ENCODE measurements at places on chromosomes 12 and 14. TPM values are rescaled to one million over a fixed set of nuclear protein-coding genes. Genes with fewer than 3 reads are reported as not detected.
A peak's percentile ranks its signal among the peaks of the same experiment; 100 is the strongest.

The PRPF39 gene
- total RNA-seq: 12.9 TPM

The RFLNA gene
- 0.16 TPM for total RNA-seq

The CTSG gene
- 2.4 TPM for total RNA-seq

The LRRC43 gene
- 0.81 TPM for total RNA-seq

The RAD51AP1 gene
- 1.1 TPM for total RNA-seq

The KRT6A gene
- total RNA-seq: not detected

The CLEC2A gene
- not detected for total RNA-seq

The TBX3 gene
- 11.8 TPM for total RNA-seq

The CCDC197 gene
- 1.3 TPM for total RNA-seq

The ADGRD1 gene
- 86.1 TPM for total RNA-seq

The NELL2 gene
- total RNA-seq: 0.65 TPM

The DPPA3 gene
- not detected for total RNA-seq

The DPF3 gene
- total RNA-seq: 25.0 TPM

The ST8SIA1 gene
- total RNA-seq: 3.3 TPM

The TMPRSS12 gene
- not detected for total RNA-seq

The PRICKLE1 gene
- 14.4 TPM for total RNA-seq

The DUSP16 gene
- total RNA-seq: 12.5 TPM

The ENDOU gene
- 0.11 TPM for total RNA-seq

The SRRM4 gene
- 0.30 TPM for total RNA-seq

The DBX2 gene
- 0.08 TPM for total RNA-seq

GRCh38 chr14:82094829-82095345 is 561.2 kb upstream of the SEL1L start:
- no peak for DNase-seq

GRCh38 chr12:101885912-101886561 is 8.7 kb downstream of the DRAM1 start:
- no peak for DNase-seq

GRCh38 chr12:25020621-25021243 is 71.8 kb upstream of the BCAT1 start:
- no peak for DNase-seq

- DNase-seq: peak; percentile 43
Measured at GRCh38 chr14:50823051-50823761, 7.8 kb downstream of the NIN start.

DNA sequence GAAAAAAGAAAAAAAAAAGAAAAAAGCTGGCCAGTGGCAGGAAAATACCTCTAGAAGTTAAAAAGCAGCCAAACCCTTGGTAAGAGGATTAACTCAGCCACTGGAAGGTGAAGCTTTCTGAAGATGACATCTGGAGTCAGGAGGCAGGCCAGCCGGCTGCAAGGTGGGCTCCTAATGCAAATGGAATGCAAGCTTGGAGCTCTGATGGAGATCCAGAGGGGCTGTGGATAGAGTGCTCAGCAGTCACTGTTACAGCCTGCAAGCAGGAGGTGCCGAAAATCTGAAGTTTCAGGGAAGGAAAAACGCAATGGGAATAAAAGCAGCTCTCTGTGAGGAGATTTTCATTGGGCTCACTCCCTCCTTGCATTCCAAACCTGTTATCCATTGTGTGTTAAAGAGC is 41.0 kb downstream of the GSC start:
- DNase-seq: no peak

DNA sequence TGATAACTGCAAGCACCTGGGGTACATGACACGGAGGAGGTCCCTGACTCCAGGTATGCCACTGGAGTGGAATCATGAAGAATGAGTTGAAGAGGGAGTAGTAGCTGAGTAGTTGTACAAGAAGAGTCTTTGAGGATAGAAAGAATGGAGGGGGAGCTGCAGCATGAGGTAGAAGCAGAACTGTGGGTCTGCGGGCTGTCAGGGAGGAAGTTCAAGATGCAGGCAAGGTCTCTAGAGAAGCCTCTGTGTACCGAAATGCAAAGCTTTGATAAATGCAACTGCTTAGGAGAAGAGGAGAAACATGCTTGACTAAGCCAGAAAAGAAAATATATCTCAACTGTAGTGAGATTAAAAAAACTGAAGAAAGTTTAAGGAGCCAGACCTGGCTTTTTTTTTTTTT is 91.5 kb downstream of the CPNE8 start:
- DNase-seq: no peak

- no peak for DNase-seq
Measured at GRCh38 chr14:60161196-60162107, 3.7 kb downstream of the DHRS7 start.

GRCh38 chr12:103177639-103178255 is 220.3 kb downstream of the ASCL1 start:
- DNase-seq: no peak

DNA sequence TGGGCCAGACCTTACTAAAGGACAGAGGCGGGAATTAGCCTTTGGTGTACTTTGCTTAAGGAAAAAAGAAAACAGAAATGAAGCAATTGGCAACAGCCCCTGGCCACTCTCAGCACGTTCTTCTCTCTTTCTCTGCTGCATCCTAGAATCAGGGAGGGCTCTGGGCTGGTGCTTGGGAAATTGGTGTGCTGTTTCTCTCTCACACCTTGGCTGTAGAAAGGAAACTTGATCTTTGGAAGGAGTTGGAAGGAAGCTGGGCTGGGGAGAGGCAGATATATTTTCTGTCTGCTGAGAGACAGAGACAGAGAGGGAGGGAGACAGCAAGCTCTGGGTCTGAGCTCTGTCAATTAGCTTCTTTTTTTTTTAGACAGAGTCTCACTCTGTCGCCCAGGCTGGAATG is 27.4 kb downstream of the NOS1 start:
- no peak for DNase-seq

DNA sequence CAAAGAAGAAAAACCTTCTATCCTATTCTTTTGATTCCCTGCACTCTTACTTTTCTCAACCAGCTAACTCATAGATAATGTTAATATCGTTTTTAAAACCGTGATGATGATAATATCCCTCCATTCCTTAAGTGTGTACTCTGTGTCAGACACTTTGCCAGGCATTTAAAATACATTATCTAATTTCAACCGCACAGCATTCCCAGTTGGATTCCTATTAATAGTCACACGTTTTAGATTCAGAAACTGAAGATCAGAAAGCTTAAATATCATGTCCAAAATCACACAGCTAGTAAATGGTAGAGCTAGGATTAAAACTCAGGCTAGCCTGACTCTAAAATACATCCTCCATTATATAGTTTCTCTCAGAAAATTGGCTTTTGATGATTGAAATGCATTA is 366.0 kb downstream of the NELL2 start:
- no peak for DNase-seq

DNA sequence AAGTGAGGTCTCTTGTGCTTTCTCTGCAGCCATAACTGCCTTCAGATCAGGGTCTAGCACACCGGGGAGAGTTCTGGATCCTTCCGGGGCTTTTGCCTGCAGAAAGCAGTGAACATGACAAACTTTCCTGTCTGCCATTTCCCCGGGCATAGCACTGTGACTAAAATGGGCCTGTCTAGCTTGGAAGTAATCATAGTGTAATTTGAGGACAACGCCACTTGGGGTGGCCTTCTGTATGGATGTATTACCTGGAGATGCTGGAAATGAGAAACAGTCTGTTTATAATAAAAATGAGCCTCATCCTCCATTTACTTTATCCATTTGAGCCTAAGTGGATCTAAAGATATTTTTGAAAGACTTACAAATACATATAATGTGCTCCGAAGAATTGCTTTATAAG is 453.7 kb downstream of the VRK1 start:
- DNase-seq: no peak

DNA sequence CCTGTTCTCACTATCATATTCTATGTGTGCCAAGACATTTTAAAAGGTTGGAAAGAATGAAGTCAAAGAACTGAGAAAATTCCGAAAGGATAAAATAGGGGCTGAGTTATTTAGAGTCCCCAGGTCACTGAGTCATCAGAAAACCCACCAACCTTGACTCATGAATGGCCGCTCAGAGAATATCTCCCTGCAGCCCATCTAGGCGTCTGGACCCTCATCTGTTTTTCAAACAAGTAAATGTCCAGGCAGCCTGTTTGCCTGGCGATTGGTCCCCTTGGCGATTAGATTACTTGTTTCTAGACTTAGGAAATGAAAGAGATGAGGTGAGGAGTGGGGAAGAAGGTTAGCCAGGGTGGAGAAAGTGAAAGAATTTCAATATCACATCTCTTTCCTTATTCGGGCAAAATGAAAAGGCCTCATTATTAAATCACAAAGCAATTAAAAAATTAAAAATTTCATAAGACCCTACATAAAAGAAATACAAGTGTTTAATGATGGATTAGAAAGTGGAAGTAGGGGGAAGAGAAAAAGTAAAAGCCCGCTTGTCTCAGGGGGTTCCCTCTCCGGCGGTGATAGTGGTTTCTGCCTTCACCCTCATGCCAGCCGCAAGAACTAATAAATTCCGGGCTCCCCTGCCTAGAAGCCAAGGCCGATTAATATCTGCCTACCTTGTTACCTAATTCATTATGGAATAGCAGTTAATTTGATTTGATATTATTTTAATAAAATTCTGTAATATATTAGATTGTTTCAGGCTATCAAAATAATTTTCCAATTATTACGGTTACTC is 415.9 kb downstream of the BCL11B start:
- DNase-seq: no peak

- no peak for DNase-seq
Measured at GRCh38 chr12:106389151-106389550, 31.6 kb downstream of the POLR3B start.

- DNase-seq: no peak
Measured at GRCh38 chr12:63294327-63294632, 143.3 kb upstream of the AVPR1A start.

DNA sequence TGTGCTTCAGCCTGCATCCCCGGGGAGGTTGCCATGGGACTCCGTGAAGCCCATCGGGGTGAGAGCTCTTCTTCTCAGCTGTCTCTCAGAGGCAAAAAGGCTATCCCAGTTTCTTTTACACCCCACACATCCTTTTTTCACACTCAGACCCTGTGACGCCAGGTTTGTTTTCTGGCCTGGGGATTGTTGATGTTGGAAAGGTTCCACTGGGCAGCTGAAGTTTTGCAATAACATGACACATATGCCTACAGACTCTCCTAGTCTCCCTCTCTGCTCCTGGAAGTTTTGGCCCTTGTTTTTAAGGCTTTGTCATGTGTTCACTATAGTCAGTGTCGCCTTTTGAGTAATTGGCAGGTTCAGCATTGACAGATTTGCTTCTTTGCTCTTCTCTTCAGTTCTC is 118.6 kb downstream of the SMOC1 start:
- no peak for DNase-seq

GRCh38 chr14:30580616-30581282 is 21.8 kb downstream of the G2E3 start:
- DNase-seq: no peak

GRCh38 chr14:34817768-34818167 is 57.4 kb downstream of the BAZ1A start:
- DNase-seq: no peak

DNA sequence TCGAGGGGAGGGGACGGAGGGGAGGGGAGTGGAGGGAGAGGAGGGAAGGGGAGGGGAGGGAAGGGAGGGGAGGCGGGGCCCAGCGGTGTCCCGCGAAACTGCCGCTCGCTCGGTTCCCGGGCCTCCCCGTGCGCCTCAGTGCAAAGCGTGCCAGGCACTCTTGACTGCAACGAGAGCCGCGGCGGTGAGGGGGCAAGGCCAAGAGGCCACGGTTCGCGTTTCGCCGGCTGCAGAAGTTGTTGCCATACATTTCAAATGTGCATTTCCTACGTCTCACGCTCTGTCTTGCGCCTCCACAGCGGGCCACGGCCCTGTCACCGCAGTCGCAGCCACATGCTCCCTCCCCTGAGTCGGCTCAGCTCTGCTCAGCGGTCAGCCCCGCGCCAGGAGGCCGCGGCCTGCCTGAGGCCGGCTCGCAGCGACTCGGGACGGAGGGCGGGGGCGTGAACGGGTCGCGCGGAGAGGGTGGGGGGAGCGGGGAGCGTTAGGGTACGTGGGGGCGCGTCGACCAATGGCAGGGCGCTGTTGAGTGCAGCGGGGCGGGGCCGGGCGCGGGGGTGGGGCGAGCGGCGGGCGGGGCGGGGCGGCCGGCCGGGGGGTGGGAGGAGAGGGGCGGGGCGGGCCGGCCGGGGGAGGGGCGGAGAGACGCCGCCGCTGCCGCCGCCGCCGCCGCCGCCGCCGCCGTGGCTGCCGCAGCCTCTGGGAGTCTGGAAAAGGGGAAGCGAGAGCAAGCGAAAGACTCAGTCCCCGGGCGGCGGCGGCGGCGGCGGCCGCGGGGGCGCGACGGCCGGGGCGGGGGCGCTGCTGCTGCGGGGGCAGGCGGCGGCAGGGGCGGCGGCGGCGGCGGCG is at the start of gene PPP2R5C:
Gene PPP2R5C, plus strand, starts transcription at position 678 of the 849 bp plus-strand sequence. CDS start 185 bp downstream, outside the sequence.
- peak; percentile 96 for DNase-seq

DNA sequence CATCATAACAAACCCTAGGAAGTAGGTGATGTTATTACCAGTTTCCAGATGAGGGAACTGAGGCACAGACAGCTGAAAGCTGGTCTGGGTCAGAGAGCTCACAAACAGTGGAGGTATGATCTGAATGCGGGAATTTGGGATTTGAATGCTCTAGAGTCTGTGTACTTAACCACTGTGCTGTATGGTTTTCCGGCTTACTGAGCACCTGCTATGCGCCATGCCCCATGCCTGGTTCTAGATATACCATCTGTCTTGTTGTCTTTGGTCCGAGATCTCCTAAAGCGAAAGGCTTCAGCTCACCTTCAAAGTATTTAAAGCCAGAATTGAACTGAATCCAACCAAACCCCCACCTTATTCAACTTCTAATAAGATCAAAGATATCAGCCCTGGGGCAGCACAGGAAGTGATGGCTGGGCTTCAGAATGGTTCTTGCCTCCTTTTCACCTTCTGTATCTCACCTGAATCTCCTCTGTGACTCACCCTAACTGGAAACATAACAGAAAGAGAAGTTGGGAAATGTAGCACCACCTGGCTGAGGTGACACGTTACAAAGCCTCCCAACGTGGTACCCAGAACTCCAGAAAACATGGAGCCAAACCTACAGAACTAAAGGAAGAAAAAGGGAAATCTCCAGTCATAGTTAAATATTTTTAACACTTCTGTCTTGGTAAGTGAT is 54.3 kb downstream of the PRMT8 start:
- no peak for DNase-seq

- no peak for DNase-seq
Measured at GRCh38 chr12:105573574-105573973, 243.1 kb downstream of the C12orf75 start.

Data from Right ventricle myocardium superior (tissue), 1 donor.